Natural killer cell (primary cell): ENCODE measurements at places on chromosomes 2 and 18. TPM values are rescaled to one million over a fixed set of nuclear protein-coding genes. Genes with fewer than 3 reads are reported as not detected.

DNA sequence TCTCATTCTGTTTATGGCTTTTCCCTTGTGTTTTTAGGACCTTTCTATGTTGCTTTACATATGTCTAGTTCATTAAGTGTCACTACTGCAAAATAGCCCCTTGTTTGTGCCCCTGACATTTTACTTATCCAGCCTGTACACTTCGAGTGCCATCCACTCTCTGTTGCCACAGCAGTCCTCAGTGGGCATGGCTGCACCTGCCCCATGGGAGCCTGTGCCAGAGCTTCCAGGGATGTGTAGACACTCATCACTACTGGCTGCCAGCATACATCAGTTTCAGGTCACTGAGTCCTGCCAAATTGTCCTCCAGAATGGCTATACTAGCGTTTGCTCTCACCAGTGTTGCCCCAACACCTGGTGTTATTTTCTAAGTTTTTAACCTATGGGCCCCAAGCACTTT lies 80.4 kb downstream of the ARMC9 start:
- no peak for DNase-seq
- no peaks in the 10 kb centered on the region for H3K36me3 ChIP-seq
- no peak overlapping the region for H3K4me3 ChIP-seq
- H3K27me3 ChIP-seq = no peaks in the 10 kb centered on the region
- no peaks in the 10 kb centered on the region for H3K4me1 ChIP-seq

SERPINB12 gene
- total RNA-seq = not detected

GRCh38 chr2:96913398-96914202 lies 43.7 kb upstream of the SEMA4C start:
- H3K4me3 ChIP-seq = peak overlapping the region; percentile 18
- DNase-seq = peak; percentile 75
- H3K4me1 ChIP-seq = peaks cover 47% of the 10 kb centered on the region
- H3K36me3 ChIP-seq = no peaks in the 10 kb centered on the region
- H3K27ac ChIP-seq = peak overlapping the region; percentile 64
- no peaks in the 10 kb centered on the region for H3K27me3 ChIP-seq

DNA sequence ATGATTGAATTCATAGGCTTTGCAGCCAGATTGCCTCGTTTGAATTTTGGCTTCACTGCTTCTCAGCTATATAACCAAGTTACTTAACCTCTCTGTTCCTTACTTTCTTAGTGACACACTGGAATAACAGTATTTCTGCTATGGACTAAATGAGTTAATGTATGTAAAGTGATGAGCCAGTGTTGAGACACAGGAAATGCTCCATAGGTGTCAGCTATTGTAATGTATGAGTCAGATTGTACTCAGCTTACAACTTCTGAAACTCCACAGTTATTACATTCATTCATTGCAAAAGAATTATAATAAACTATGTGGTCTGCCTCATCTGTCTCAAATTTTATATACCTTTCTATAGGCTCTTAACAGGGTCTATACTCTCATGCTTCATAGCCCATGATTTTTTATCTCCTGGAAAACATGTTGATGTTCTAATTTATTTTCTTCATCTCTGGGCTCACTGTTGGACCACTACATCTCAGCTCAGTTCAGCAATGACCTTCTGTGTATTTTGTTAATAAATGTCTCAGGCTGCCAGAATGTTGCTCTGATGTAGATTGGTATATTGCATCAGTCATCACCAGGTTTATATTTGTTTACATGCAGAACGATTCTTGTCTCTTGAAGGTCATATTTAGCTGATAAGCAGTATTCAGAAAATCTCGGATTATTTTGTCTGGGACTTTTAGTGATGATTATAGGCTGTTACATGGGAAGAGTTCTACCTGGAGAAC lies 76.2 kb downstream of the MAP3K20 start:
- no peaks in the 10 kb centered on the region for H3K27me3 ChIP-seq
- H3K27ac ChIP-seq = no peak overlapping the region
- H3K4me1 ChIP-seq = peaks cover 7% of the 10 kb centered on the region
- H3K36me3 ChIP-seq = no peaks in the 10 kb centered on the region

ANKRD23 gene
- 8.3 TPM for total RNA-seq
